ENCODE measurements at places on chromosomes 11 and 22. TPM values are rescaled to one million over a fixed set of nuclear protein-coding genes. Genes with fewer than 3 reads are reported as not detected.

- no peaks in the 10 kb centered on the region for H3K36me3 ChIP-seq
- no peak for DNase-seq
- H3K27me3 ChIP-seq = no peaks in the 10 kb centered on the region
- H3K4me1 ChIP-seq = no peaks in the 10 kb centered on the region
- no peak overlapping the region for H3K4me3 ChIP-seq
These were observed 17.0 kb downstream of the THY1 start for GRCh38 chr11:119406005-119406404.

DNA sequence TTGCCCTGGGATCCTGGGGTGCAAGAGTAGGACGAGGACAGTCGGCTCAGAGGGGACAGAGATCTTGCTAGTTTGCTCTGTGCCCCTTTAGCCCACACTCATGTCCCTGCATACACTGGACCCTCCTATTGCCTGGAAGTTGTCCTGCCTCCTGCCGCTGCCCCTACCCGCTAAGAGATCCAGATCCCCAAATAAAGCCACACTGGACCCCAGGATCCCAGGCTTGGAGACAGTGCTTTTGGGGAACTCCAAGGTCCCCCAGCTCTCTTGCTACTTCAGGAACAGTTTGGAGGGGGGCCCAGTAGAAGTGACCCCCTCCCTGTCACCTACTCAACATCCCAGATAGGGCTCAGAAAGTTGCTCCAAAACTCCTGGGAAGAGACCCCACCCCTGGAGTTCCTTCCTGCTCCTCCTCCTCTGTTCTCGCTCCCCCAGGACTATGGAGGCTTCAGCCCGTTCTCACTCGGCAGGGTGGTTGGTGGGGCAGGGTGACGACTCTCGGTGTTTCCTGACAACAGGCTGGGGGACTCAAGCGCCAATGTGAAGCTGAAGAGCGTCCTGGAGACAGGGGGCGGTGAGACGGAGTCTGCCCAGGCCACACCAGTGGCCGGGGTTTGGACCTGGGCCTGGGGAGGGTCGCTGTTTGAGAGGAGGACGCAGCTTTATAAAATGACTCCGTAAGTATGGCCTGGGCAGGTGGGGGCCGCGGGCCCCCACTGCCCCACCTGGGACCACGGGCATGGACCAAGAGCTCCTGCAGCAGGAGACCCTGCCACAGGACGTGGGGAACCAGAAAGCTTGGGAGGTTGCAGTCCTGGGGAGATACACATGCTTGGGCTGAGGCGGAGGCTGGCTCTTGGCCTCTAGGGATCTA is 19.2 kb upstream of the TUB start:
- H3K27me3 ChIP-seq = no peaks in the 10 kb centered on the region
- DNase-seq = no peak
- peaks cover 32% of the 10 kb centered on the region for H3K4me1 ChIP-seq
- H3K4me3 ChIP-seq = no peak overlapping the region

DNA sequence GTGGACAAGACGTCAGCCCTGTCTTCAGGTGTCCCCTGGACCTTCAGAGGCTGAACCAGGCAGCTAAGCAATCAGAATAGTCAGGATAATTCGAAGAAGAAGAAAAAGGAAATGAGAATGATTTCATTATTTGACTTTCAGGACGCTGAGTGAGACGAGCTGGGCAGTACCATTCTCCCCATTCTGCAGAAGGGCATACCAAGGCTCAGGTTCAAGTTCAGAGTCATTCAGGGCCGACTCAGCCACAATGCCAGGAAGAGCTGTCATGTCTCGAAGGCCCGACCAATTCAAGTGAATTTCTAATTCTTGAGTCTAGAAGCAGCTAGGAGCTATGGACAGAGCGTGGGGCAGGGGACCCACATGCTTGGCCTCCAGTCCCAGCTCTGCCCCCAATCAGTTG is 33.8 kb upstream of the CD82 start:
- no peaks in the 10 kb centered on the region for H3K4me1 ChIP-seq
- no peak overlapping the region for H3K27ac ChIP-seq
- DNase-seq = no peak

DNA sequence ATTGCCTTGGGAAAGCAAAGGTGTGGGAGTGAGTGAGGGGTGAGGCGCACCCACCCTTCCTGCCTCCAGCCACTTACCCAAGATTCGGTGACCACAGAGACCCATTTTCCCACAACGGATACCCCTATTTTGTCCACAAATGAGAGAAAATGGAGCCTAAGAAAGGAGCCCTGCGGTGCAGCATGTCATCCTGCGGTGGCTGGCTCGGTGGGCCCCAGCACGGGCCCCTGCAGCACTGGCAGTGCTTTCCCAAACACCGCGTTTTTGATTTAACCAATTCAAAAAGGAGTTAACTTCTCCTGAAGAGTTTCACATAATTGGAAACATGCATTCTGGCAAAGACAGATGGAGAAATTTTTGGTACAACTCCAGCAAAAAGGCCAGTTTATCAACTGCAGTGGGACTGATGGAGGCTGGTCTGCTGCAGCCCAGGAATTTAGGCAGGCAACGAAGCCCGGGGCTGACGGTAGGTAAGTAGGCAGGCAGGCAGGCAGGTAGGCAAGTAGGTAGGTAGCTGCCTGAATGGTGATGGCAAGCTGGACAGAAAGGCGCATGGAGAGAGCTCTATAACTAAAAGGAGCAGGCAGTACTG is 84.2 kb downstream of the FDX1 start:
- H3K4me1 ChIP-seq = no peaks in the 10 kb centered on the region
- no peak overlapping the region for H3K4me3 ChIP-seq
- H3K27me3 ChIP-seq = no peaks in the 10 kb centered on the region
- no peak for DNase-seq
- no peaks in the 10 kb centered on the region for H3K36me3 ChIP-seq
- H3K27ac ChIP-seq = no peak overlapping the region

DNA sequence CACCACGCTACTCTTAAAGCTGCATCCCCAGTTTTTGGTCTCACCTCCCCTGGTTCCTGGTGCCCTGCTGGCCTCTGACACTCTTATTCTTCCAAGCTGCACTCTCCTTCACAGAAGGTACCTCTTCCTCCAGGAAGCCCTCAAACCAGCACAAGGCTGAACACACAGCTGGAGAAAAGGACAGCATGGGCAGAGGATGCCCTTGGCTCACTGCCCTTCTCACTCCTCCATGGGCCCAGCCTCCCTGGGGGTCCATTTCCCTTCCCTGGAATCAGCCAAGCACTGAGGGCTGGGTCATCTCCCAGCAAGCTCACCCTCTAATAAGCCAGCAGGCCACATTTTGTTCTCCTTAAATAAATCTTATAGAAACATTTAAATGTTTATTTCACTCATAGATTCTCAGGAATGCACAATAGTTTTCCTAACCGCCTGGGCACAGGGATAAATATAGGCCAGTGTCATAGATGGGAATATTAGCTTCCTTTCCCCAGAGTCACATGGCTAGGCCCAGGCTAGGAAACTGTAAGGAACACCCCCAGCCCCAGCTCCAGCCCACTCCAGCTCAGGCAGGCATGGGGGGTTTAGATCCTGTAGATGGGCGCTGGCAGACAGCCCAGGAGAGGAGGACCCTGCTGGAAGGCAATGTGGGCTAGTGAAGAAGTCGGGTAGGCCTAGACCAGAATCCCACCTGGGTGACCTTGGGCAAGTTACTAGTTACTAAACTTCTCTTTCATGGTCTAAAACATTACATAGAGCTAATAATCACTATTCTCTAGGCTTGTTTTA is 51.5 kb downstream of the IRAG1 start:
- no peak for DNase-seq
- H3K4me1 ChIP-seq = peaks cover 11% of the 10 kb centered on the region
- H3K27me3 ChIP-seq = no peaks in the 10 kb centered on the region

The RTN4R gene
- 9.5 TPM for total RNA-seq

The SPA17 gene
- 1.8 TPM for total RNA-seq

The OSBPL5 gene
- 54.1 TPM for total RNA-seq

The NCR3LG1 gene
- 5.9 TPM for total RNA-seq

The MRGPRG gene
- total RNA-seq = not detected

All from suprapubic skin (tissue), 4 donors.